ENCODE measurements at places on chromosomes 2 and 18.

- no peak for DNase-seq
Measured at GRCh38 chr2:191003405-191004309, 10.3 kb downstream of the STAT1 start.

DNA sequence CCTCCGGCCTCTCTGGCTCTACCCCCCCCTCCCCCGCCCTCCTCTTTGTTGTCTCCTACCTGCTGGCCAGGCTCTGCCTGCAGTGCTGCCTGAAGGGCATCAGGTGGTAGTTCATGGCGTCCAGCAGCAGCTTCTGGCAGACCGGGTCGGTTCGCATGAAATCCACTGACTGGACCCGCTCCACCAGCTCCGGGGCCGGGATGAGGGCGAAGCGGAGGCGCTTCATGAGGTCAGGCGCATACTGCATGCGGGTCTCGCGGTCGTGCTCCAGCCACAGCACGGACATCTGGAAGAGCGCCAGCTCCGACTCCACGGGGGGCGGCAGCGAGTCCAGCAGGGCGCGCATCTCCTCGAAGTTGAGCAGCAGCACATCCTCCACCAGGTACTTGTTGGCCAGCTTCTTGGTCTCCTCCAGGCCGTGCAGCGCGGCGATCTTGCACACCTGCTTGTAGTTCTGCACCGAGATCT is 3.2 kb downstream of the KLHL14 start:
- no peak for DNase-seq

DNA sequence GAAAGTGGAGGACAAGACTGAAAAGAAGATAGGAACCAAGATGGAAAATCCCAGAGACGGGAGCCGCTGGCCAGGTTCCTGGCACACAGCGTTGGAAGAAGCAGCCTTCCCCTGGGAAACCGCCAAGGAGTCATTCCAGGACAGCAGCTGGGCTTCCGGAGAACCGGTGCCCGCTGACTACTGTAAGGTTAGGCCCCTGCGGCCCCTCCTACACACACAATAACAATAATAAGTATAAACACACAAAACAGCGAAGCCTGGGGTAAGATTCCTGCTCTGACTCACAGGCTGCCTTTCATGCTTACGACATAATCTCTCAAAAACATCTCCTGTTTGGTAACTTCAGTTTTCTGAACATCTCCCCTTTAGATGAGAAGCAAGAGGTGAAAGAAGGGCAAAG is 28.1 kb upstream of the MYCN start:
- no peak for DNase-seq

GRCh38 chr2:177154809-177155208 is 57.8 kb upstream of the HNRNPA3 start:
- DNase-seq, result no peak

DNA sequence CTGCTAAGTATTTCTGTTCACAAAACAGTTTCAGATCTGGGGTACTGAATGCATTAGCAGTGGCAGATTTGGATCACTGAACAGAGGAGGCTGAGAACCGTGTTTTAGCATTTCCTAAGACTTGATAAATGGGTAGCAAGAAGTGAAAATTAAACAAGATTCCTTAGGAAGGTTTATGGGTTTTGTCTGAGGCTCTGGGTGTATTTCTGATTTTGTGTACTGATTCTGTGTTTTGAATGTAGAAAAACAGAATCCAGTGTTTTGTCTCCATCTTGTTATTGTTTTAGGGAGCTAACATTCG is 1.4 kb downstream of the FAM117B start:
- DNase-seq, result no peak

DNA sequence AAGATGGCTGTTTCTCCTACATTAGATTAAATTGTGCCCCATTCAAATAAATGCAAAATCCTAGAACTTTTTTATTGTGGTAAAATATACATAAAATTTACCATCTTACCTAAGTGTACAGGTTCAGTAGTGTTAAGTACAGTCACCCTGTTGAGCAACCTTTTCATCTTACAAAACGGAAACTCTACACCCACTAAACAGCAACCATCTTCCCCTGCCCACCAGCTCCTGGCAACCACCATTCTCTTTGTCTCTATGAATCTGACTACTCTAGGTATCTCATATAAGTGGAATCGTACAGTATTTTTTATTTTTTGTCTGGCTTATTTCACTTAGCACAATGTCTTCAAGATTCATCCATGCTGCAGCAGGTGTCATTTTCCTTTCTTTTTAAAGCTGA is 53.0 kb downstream of the ASXL2 start:
- DNase-seq, result no peak

DNA sequence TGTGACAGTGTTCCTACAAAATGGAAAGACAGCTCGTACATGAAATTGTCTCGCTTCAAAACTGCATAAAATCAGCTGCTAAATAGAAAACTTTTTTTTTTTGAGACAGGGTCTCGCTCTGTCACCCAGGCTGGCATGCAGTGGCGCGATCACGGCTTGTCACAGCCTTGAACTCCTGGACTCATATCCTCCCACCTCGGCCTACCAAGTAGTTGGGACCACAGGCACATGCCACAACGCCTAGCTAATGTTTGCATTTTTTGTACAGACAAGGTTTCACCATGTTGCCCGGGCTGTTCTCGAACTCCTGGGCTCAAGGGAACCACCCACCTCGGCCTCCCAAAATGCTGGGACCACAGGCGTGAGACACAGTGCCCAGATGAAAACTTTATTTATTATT is 3.2 kb downstream of the TXNL4A start:
- DNase-seq, result no peak

DNA sequence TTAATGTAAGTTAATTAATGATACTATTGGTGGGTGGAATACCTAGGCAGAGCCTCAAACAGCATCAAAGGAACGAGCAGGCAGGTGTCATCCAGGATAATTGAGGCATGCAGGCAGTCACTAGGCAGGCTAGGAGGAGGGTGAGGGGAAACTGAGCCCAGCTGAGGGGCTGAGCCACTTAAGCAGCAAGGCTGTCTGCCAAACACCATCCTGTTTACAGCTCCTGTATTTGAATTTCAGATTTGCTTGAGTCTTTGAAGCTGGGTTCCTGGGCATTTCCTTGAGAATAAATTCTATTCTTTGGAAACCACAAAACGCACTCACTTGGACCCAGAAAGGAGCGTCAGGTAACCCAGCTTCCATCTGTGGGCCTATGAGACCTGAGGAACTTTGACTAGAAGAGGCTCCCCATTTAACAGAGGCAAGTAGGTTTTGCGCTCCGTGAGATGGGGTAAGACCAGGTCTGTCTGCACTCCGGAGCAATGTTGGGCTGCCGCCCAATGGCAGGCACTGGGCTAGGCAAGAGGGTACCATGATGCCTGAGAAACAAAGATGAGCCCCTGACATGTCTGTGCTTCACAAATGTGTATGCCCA is 2.0 kb downstream of the EDAR start:
- DNase-seq, result no peak

DNA sequence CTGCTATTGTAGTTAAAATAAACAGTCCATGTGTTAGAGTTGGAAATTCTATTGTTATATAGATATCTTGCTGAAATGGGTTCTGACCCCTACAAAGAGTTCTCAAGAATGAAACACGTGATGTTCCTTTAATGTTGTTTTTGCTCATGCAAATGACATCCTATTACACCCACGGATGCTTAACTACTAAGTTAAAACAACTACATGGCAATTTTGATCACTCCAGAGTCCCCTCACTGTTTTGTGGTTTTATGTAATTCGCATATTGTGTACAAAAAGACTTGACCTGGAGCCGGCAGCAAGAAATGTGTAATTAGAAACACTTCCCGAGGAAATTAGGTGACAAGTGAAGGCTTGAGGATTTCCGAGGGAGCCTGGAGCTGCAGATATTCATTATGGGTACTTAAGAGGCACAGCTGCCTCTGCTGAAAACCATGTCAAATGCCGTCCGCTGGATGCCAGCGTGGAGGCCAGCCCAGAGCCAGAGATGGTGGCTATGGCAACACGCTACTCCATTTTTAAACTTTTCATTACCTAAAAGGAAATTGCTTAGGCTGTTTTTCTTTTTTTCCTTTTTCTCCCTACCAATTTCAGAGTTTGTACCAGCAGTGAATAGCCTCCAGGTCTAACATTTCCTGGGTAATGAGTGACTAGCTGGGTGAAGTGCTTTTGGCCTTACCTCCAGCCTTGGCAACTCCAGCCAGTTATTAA is 21.0 kb upstream of the CABLES1 start:
- DNase-seq, result no peak

DNA sequence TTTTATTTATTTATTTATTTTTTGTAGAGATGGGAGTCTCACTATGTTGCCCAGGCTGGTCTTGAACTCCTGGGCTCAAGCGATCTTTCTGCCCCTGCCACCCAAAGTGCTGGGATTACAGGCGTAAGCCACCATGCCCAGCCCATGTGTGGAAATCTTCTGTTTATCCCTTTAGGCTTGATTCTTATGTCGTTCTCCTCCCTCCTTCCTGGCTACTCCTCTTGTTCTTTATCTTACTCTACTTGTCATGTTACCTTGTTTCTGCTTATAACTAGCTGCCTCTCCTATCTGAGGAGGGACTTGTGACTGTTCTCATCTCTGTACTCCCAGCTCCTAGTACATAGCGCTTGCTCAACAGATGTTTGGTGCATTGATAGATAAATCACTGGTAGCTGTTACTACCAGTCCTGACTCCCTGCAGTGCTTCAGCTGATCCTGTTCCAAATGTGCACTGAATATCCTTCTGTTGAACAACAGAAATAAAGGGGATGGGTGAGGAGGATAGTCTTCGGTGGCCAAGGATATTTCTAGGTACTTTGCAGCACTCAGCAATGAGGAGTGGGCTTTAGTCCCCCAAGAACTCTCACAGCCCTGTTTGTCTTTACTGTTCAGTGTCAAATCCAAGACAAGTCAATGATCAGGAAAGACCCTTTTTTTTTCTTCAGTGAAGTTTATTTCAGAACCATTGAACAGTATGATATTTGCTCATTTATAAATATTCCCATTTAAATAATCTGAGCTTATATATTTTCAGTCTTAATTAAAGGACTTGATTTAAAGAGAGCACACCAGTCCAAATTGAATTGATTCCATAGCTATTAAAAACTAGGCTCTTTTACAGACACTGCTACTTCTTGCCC is 7.2 kb downstream of the IL1B start:
- no peak for DNase-seq

DNA sequence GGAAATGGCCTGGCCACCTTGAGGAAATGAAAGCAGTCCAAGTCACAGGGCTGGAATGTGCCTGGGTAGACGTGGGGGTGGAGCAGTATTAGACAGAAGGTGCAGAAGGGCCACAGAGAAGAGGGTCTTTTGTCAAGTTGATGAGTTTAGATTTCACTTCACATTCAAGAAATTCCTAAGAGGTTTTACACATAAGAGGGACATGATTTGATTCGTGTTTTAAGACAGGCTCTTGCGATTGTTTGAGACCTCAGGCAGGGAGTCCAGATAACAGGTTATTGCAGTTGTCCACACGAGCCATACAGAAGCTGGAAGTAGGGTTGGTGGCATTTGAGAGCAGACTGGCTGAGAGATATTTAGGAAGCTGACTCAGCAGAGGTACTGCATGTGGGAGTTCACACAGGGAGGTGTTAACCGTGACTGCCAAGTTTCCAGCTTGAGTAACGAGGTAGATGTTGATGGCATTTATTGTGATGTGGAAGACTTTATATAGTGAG is 64.6 kb downstream of the NEB start:
- DNase-seq, result no peak

GRCh38 chr2:120204022-120204405 is 19.2 kb downstream of the TMEM185B start:
- DNase-seq, result no peak

- no peak for DNase-seq
Measured at GRCh38 chr18:33446604-33447003, 6.1 kb upstream of the CCDC178 start.

- no peak for DNase-seq
Measured at GRCh38 chr2:3657881-3658280, at the start of gene ALLC. TSS of gene ALLC (plus strand) at chr2:3658200. CDS start at chr2:3671158, 12,958 bp downstream.

GRCh38 chr2:197777823-197778407 is 7.2 kb downstream of the BOLL start:
- DNase-seq, result no peak

DNA sequence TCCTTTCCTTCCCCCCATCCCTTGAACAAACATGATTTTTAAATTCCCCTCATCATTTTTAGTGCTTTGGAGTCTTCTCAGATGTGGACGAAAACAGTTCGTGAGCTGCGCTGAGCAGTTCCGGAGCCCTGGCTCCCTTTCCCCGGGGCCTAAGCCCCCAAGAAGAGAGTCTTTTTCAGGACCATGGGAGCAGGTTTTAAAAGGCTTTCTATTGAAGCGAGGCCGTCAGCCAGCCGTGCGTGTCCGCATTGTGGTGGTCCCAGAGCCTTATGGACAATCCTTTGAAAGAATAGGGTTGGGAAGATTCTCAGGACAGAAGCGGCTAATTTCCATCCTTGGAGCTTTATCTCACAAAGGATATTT is 290.7 kb downstream of the SOX11 start:
- DNase-seq, result no peak

- no peak for DNase-seq
Measured at GRCh38 chr2:56208380-56208779, 24.6 kb downstream of the CCDC85A start.

DNA sequence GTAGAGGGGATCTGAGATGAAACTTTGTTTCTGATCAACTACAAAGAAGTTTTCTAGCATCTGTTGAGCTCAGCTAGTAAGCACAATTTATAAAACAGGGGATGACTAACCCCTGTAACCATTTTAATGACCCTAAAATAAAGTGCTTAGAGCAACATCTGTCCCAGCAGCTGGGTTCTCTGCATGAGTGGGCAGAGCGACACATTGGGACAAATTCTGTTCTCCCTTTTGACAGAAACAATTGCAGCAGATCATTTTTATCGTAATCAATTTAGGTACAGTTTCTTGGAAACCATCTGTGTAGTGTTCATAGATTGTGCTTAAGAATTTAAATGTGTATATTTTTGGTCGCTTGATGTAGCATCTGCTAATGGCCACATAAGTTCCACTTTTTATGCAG is 678.0 kb downstream of the RNF144A start:
- DNase-seq, result no peak

GRCh38 chr2:39735648-39736047 is 43.4 kb downstream of the THUMPD2 start:
- no peak for DNase-seq

DNA sequence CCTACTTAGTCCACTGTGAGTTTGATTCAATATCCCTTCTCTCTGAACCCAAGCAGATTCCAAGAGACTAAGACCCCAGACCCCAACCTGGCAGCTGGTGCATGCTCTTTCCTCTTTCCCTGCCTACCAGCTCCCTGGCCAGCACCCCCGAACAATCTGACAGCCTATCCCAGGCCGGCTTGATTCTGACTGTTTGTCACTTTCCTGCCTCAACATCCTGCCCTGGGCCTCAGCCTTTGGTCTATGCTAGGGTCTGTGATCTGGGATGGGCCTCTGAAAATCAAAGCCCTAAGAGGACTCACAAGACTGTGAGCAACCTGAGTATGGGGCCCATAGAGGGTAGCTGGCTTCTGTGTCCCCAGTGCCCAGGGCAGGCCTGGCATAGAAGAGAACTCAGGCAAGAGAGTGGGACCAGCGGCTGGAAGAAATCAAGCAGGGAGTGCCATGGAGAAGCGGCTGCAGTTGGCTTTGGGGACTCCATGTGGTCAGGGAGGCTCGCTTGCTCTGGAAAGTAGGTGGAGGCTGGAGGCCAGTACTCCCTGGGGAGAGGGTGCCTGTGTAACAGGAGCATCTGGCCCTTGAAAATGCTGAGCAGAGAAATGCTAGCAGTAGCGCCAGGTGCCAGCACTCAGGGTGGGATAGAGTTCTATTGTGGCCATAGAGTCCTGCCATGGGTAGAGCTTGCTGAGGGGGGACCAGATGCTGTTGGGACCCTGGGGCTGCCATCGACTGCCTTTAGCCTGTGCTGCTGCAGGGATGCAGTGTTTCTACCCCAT is 343.9 kb downstream of the DYSF start:
- DNase-seq, result no peak

GRCh38 chr18:53610957-53611356 is 613.5 kb downstream of the MBD2 start:
- no peak for DNase-seq

GRCh38 chr2:40367032-40367431 is 84.9 kb downstream of the SLC8A1 start:
- DNase-seq, result no peak
